ENCODE measurements at places on chromosomes 2 and 18.

DNA sequence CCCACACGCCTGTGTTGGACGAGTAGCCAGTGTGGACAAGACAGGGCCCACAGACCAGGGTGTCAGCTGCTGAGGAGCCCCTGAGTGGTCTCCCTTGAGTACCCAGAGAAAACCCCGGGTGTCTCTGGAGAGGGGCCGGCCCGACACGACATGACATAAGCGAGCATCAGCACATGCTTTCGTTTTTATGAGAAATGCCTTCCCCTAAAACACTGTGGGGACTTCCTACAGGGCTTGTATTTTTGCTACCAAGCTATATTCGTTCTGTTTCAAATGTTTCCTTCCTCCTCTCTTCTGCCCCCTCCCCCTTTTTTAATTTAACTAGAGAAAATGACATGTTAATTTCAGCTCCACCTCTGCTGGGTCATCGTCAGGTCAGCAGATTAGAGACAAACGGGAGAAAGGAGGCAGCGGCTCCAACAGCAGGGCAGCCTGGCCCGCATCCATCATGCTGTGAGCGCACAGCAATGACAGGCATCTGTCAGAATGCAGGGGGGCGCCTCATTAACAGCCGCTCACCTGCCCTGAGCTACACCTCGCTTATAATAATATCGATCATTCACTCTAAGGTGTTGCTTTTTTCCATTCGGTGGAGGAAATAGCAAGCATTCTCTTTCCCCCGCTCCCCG lies 286.2 kb downstream of the ZNF516 start:
- DNase-seq = no peak

DNA sequence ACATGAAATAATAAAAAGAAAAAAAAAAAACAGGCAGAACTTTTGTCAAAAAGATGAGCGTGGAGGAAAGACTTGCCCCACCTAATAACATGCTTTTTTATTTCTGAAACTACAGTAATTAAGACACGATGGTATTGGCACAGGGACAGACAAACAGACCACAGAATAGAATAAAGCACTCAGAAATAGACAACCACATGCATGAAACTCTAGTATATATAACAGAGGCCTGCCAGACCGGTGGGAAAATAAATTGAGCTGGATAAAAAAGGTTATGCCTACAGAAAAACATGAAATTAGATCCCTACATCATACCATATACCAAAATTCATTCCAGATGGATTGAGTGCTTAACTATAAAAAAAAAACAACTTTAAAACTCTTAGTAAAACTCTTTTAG lies 163.1 kb downstream of the NRP2 start:
- DNase-seq = no peak

GRCh38 chr2:189281201-189281600 lies 101.6 kb upstream of the COL5A2 start:
- DNase-seq = no peak

DNA sequence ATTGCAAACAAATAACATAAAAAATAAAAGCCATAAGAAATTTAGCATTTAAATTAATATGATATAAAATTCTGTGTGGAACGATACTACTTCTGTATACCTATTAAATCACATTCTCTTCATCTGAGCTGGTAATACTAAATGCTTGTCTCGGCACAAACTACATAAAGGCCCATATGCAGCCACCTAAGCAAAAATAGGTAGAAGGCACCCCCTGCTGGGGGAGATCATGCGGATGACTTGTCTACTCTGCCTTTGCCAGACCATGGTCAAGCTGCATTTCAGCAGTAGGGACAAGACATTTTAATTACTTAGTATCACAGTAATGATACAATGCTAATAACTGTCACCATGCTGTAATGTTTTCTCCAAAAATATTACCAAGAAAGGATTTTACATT lies 108.0 kb downstream of the CDH19 start:
- no peak for DNase-seq

DNA sequence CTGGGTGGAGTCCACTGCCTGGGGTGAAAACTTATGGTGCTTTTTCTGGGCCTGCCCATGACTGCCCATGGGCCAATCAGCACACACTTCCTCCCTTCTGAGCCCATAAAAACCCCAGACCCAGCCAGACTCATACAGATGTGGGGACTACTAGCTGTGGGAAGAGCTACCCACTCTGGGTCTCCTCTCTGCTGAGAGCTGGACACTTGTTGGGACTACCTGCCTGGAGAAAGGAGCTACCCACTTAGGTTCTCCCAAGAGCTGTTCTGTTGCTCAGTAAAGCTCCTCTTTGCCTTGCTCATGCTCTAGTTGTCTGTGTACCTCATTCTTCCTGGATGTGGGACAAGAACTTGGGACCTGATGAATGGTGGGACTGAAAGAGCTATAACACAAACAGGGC lies 119.6 kb upstream of the SLC38A11 start:
- no peak for DNase-seq

GRCh38 chr18:75871596-75871995 lies 444.1 kb upstream of the SMIM21 start:
- DNase-seq = no peak

DNA sequence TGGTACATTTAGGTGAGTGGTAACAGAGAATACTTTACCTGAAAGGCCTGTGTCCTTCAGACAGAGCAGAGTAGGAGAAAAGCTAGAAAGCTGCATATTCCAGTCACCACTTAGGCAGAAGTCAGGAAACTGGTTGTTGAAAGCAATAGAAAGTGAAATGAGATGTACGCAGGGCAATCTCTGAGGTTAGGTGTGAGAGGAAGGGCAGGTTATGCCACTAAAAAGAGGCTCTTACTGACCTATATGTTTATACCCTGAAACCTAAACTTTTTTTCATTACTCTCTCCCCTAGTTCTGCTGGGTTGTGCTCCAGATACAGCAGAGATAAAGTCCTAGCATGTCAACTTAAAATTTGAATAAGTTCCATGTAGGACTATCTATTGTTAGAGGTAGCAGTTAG lies 93.5 kb downstream of the COX7A2L start:
- DNase-seq = no peak

GRCh38 chr2:144459286-144459685 lies 60.6 kb downstream of the ZEB2 start:
- DNase-seq = no peak

- DNase-seq = no peak
Measured at GRCh38 chr2:175557810-175558377, 376.4 kb upstream of the ATP5MC3 start.

GRCh38 chr2:153373510-153374279 lies 104.9 kb downstream of the RPRM start:
- DNase-seq = no peak

- no peak for DNase-seq
Measured at GRCh38 chr18:50372743-50373142, 2.1 kb upstream of the SKA1 start.

DNA sequence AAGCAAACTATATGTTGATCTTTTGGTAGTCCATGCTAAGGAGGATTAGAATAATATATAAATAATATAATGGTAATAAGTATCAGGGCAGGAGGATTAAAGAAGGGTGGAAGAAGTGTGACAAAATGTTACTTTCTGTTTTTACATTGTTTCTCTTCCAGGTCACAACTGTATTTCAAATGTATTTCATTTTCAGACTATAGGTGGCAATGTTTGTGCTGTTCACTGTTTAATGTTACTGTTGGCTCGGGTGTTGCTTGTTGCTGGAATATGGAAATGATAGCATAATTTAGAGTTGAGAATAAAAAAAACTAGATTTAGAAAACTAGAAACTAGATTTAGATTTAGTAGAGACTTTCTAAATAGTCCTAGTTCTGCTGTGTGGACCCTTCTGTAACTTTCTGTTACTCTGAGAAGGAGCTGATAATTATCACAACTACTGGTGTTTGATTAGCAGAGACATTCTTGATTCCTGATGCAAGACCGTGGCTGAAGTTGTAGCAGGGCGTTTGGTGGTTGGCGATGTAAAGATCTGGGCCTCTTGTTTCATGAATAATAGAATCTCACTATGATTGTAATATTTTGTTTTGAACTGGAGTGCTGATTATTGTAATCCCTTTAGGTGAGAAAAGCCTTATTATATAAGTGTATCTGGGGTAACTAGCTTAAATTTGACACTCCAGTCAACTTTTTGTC lies 7.9 kb downstream of the NEDD4L start:
- no peak for DNase-seq

DNA sequence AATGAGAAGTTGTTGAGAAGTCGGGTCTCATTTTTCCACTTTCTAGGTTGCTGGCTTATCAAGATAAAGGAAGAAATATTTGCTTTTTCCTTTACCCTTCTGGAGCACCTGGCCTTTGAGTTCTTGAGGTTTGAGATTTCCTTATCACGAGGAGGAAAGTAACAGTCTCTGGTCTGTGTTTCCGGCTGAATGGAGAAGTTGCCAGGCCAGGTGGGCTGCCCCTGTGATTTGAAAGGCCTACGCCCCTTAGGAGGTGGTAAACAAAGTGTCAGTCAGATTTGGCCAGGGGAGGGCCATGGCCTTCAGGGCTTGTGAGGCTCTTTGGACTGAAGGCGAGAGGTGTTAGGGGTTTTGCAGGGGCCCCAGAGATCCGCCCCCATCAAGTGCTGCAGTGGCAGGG lies 156.7 kb upstream of the HAAO start:
- no peak for DNase-seq

GRCh38 chr2:68715353-68716041 lies 19.1 kb upstream of the ARHGAP25 start:
- DNase-seq = no peak

DNA sequence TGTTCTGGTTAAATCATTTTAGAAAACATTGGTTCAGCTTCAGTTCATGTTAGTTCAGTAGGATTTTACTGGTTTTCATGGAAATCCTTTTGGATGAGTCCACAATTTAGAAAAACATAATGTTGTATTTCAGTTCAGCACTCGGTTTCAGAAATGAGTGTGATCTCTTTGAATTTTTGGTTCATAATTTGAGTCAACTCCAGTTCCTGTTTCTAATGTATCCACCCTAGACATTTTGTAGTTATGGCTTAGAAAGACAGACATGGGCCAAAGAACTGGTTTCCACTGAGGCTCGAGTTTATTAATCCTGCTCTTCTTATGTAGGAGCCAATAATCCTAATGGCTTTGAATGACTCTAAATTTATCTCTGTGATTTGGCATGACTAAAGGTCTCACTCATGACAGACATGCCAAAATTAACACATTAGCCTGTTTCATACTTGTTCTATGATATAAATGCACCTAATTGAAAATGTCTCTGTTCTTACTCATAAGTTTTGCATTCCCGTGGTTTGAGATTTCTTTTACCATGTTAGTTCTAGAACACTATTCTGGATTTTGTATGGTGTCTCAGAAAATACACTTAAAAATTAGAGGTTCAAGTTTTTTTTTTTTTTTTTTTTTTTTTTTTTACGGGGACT lies 82.3 kb upstream of the SPRED2 start:
- DNase-seq = no peak

GRCh38 chr18:24611075-24611474 lies 150.6 kb downstream of the HRH4 start:
- DNase-seq = no peak

DNA sequence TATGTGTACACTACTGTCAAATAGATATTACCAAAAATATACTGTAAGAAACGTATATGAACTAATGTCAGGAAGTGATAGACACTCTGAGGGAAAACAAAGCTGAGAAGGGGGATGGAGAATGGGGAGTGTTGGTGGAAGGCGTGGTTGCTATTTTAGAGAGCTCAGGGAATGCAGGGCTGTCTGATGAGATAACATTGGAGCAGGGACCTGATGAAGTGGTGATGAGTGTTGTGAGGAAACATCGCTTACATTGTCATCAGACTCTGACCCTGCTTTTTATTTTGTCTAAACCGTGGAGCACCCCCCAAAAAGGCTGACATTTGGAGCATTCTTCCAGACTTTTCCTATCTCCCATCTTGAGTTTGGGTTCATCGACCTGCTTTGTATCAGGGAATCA lies 194.7 kb downstream of the LTBP1 start:
- DNase-seq = no peak

- DNase-seq = no peak
Measured at GRCh38 chr2:218959761-218960308, 369 bp downstream of the CDK5R2 start.

- DNase-seq = no peak
Measured at GRCh38 chr2:226554701-226555100, 244.9 kb downstream of the IRS1 start.

DNA sequence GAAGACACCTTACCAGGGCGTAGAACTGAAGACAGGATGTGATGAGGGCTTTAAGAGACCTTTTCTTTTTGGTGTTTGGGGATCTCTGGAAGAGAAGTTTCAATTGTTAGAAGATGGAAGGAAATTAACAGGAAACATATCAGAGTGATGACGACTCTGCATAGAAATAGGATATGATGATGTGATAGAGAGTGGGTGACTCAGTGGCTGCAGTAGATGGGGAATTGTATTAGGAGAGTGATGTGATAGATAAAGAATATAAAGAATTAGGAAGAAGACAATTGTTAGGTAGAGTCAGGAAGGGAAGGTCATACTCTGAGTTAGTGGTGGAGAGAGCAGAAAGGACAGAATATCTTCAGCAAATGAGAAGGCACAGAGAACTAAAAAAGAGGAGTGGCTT lies 593.9 kb downstream of the NYAP2 start:
- DNase-seq = no peak

DNA sequence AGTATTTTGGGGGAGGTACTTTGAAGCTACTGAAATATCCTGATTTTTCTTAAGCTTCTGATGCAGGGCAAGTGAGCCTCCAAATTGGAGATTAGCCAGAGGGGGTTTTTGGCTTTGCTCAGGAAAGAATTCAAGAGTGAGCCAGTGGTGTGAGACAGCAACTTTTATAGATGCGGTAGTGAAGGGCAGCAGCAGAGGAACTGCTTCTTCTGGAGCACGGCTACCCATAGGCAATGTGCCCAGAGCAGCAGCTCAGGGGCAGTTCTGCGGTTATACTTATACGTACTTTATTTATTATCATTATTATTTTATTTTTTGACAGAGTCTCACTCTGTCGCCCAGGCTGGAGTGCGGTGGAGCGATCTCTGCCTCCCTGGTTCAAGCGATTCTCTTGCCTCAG lies 19.8 kb upstream of the NT5DC4 start:
- no peak for DNase-seq

DNA sequence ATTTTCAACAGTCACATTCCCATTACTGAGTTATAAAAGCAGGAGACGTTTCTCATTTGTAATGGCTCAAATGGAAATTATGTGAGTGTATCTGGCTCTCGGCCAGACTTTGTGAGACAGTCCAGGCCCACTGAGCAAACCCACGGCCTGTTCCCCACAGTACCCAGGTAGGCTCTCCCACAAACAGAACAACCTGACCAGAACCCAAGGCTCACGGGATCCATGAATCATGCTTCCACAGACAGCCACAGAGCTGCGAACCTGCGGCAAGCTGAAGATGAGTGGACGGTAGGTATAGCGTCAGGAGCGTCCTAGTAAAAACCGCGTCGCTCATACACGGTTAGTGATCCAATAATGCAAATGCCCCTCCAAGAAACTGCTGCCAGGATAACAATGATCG lies 34.2 kb downstream of the NDUFA10 start:
- no peak for DNase-seq

All from activated T-helper 9 cell treated with anti-CD3 and anti-CD28 coated beads, Interleukin-2, amount 50 U/mL, for 16 hours (primary cell).